GM06990 (cell line): ENCODE measurements at places on chromosomes 5 and 9.

DNA sequence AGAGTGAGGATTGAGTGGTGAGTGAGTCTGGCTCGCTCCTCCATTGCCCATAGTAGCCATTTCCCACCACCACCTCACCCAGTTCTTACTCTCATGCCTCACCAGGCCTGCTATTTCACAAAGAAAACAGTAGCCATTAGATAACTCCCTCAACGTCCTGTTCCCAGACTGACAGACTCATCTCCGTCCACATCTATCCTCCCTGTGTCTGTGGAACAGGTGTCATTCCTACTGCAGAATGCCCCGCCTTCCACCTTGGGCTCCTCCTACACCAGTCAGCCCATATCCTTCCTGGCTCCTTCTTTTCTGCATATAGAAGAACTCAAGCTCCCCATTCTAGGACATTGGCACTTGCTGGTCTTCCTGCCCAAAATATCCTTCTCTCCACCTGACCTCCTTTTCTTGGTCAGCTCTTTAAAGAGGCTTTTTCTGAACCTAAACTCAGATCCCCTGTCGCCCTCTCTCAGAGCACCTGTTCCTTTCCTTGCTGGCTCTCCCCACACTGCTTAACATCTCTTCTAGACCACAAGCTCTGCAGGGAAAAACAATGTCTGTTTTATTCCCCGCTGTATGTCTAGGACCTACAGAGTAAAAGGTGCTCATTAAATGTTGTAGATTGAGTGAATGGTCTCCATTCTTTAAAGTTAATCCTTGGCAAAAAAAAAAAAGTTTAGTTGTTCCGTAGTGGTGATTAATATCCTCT, 3.2 kb downstream of the TNFAIP8 start:
- no peak for DNase-seq

DNA sequence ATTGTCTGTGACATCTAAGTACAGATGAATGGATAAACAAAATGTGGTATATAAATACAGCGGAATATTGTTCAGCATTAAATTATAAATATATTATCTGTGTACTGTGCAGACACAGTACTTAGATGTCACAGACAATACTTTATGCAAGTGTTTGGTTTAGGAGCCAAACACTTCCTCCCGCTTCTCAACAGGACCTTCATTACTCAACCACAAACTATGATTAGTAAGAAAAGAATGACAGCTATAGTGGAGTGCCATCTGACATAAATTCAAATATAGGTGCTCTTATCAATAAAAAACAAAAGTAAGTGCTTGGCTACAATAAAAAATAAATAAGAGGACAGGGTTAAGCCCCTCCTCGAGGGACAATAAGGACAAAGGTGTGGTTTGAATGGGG, 38.9 kb upstream of the STX17 start:
- DNase-seq = no peak

DNA sequence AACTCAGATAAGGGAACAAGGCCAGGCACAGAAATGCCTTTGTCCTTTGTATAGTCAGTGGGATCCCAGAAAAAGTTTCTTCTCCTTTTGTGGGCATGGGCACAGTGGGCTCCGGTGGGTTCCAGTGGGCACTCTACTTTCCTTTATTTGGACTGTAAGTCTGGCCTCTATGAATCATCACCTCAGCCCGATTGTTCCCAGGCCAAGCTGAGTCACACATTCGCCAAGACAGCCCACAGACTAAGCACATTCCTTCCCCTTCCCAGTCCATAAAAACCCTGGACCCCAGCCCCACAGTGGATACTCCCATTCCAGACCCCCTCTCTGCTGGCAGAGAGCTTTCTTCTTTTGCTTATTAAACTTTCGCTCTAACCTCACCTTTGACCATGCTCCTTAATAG, 165.0 kb downstream of the FBXL17 start:
- no peak for DNase-seq

DNA sequence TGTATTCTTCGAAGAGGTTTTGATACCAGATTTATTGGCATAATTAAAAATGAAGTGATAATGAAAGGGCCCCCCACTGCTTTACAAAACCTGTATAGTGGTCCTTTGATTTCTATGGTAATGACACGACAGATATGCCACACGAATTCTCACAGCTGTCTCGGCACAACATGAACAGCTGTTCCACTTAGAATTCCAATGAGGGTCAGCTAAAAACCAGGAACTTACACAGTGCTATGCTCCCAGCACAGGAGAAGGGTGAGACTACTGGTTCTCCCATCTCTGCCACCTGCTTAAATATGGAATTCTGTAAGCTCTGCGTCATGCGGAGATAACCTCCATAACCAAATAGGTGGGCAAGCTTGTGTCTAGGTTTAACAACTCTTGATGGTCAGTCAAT, 183.0 kb upstream of the EFNA5 start:
- no peak for DNase-seq

GRCh38 chr9:113482991-113483675, 19.6 kb downstream of the RGS3 start:
- no peak for DNase-seq

DNA sequence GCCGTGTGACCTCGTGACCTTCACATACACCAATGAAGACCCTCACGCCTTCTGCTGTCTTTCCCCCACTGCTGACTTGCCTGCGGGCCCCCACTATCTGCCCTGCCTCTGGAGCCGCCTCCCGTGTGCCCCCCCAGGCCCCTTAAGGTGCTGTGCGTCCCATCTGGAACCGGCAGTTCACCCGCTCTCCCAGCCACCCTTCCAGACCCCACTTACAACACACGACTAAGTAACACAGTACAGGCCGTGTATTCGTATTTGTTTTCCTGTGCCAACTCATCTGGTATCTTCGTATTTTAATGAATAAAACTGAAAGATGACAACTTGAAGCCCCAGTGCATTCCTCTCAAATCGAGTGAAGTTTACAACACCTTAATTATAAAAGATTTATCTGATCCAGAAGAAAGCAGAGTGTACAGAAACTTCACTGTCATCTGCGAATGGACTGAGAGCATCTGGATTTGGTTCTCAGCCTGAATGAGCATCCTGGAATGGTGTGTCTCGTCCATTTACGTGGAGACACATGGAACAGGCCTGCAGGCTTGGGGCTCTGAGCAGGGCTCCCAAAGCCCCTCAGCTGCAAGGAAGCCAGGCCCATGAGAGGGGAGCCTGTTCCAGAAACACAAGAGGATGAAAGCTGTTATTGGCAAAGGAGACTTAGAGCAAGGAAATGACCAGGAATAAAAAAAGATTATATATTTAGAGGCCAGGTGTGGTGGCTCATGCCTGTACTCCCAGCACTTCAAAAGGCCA, 21.9 kb upstream of the TERT start:
- DNase-seq = no peak
